ENCODE measurements at places on chromosomes 3 and 15.

GRCh38 chr15:80323285-80323684 is 71.3 kb upstream of the CTXND1 start:
- no peak for DNase-seq

- no peak for DNase-seq
These were observed 79.4 kb downstream of the RPLP1 start for GRCh38 chr15:69532066-69532465.

DNA sequence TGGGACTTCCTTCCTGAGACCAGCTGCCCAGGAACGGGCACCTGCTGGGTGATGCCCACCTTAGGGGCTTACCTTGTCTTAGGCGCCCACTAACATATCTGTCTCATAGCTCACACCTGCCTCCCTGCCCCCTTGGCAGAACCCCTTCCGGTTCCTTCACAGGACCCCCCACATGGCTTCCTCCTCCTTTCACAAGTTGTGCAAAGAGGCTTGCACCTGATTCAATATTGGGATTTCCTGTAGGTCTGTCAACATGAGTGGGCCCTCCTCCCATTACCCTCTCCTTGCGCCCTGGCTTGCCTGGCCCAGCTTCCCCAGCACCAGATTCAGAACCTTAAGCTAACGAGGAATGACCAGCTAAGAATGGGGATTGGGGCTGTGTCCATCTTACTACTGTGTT is 633 bp downstream of the THPO start:
- no peak for DNase-seq

GRCh38 chr15:50067254-50067653 is 51.8 kb downstream of the ATP8B4 start:
- DNase-seq, result no peak

DNA sequence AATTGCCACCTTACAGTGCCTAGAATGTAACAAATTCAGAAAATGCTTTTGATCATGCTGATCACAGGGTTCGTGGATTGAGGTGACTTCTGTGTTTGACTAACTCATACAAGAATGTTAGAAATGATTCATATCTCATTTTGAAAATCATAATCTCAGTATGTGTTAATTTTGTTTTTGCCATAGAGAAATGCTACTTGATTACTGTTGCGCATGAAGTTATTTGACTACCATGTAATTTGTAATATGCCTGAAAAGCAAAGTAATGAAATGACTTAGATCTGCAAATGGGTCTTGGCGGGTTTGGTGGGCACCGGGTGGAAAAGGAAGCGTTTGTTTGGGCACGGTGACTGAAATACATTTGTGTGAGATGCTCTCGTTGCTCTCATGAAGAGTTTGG is 173.6 kb upstream of the BHLHE40 start:
- DNase-seq, result no peak

- no peak for DNase-seq
These were observed 188.3 kb downstream of the IL5RA start for GRCh38 chr3:2921903-2922302.

DNA sequence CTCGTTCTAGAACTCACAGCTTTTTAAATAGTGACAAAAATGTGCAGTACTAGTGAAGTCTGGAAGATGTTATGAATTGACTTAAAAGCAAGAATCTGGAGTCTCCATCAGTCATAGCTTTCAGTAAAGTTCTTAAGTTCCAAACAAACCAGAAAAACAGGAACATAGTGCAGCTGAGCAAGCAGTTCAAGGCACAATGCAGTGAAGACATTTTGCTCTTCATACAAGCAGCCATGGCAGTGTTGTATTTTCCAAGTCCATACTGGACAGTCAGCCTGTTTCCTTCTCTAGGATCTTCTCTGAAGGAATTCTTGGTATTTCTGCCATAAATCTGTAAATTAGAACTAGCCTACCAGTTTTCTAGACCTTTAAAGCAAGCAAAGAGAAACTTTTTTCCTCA is 90.5 kb downstream of the LRRC28 start:
- no peak for DNase-seq

- DNase-seq, result no peak
These were observed 144.0 kb upstream of the MYRIP start for GRCh38 chr3:39665441-39665840.

- DNase-seq, result no peak
These were observed 253.2 kb upstream of the LRTM1 start for GRCh38 chr3:55180936-55181535.

DNA sequence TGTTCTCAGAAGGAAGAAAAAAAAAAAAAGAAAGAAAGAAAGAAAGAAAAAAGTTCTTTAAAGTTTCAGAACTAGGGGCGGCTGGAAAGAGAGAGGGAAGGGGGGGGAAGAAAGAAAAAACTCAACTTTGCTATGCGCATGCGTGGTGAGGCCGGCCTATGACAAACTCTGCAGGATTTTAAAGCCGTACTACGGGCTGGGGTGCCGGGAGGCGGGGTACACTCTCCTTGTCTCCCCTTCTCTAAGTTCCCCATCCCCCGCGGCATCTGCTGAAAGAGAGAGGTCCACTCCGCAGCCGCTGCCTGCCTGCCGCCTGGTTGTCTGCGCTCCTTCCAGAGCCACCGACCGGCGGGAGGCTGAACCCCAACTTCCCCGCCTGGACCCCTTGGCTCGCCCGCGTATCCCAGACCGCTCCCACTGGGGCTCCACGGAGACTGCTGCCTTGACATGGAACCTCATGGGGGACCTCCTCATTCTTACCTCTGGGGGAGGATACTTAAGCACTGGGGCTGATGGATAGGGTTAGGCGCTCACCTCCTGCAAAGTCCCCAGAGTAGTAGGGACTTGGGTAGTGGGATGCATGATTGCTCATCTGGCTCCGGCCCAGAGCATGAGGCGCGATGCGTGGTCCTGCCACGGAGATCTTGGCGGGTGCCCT is 1.4 kb upstream of the WNT5A start:
- DNase-seq, result peak; percentile 12

DNA sequence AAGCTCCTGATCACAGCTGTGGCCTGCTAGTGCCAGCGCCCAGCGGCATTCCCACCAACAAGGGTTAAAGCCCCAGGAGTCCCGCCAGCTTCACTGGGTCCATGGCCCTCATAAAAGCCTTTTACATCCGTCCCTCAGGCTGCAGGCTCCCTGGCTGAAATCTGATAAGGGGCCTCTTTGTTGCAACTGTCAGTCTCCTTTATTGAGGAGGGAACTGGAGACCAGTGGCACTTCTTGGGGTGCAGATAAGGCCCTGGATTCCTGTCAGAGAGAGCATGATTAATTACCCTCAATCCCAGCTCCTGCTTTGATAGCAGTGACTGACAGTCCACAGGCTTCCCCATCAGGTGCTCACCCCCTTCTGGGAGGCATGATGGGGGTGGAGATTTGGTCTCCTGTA is 30.9 kb upstream of the CLK3 start:
- no peak for DNase-seq

DNA sequence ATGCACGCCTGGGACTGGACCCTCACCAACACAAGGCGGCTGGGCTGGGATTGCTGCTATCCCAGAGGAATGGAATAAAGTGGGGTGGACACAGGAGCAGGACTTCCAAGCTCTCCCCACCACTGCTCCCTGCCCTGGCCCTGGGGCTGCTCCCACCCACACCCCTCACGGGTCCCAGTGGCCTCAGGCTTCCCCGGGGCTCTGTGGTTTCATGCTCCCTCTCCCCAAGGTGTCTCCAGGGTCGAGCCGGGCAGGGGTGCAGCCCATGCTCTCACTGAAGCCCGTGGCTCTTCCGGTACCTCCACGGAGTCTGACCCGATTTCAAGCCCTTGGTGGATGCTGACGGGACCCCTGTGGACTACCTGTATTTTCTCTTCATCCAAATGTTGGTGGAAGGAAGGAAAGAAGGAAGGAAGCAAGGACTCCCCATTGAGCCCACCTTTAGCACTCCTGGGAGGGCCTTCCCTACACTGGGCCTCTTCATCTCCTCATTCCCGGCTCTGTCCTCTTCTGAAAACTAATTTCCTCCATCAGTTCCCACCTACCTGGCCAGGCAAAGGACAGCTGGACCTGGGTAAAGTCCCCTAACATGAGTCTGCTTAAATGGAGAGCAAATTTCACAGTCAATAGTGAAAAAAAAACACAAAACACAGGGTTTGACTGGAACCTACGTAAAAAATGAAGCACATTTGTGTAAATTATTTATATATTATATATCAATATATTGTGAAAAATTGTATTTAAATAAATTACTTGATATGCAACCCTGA is 44.0 kb upstream of the PCSK6 start:
- no peak for DNase-seq

DNA sequence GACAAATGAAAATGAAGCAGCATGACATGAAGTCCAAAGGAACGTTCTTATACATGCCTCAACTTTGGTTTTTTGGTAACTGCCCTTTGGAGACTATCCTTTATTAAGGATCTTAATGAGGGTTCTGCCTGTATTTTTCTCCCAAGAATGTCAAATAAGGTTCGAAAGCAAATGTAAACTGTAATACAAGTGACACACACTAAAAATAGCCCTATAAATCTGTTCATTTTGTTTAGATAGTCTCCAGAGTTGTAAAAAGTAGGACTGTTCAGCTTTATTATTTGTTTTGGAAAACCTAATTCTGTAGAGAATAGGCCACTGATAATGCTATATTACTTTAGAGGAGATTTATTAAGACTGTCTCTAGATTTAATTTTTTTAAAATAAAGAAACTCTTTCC is 80.5 kb upstream of the CDIN1 start:
- no peak for DNase-seq

DNA sequence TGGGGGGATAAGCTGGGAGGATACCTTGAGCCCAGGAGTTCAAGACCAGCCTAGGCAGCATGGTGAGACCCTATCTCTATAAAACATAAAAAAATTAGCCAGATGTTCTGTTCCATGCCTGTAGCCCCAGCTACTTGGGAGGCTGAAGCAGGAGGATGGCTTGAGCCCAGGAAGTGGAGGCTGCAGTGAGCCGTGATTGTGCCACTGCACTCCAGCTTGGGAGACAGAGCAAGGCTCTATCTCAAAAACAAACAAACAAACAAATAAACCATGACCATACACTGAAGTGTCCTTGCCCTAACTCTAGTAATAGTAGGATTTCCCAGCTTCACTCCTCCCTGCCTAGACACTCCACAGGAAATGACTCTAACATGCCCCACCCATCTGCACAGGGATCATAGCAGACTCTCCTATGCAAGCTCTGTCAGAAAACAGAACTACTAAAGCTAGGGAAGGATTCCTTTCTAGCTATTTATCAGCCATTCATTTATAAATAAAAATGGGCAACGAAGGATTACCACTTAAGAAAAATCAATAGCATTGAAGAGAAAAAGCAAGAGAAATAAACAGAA is 4.6 kb downstream of the ERICH6 start:
- DNase-seq, result no peak
